ENCODE measurements at places on chromosomes 6 and 20.

GRCh38 chr6:165468340-165469235, 159.2 kb upstream of the C6orf118 start:
- no peak for DNase-seq

GRCh38 chr6:156432543-156432942, 344.6 kb upstream of the ARID1B start:
- DNase-seq = no peak

DNA sequence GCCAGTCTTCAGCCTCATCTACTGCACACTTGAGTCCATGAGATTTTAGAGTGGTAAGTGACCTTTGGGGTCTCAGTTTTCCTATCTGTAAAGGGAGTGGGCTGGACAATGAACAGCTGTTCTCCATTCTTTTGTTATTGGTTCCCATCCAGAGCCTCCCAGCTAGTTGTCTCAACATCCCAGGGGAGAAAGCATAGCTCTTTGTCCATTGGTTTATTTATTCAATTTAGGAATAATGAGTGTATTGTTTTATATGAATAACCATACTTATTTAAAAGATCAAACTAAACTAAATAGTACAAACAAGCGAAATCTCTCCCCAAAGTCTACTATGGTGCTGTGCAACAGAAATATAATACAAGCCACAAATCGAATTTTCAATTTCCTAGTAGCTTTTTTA, 13.7 kb downstream of the PIGT start:
- DNase-seq = no peak

DNA sequence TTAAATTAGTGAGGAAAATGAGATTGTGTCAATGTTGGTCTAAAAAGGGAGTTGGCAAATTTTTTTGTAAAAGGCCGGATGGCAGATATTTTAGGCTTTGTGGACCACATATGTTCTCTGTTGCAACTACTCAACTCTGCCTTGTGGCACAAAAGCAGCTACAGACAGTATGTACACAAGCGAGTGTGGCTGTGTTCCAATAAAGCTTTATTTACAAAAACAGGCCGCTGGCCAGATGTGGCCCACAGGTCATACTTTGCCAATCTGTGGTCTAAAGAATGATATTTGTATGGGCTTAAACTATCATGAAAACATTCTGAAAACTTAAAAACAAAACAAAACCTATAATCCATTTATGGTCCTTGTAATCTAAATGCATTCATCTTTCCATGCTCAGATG, 228.3 kb downstream of the CLIC5 start:
- no peak for DNase-seq

- DNase-seq = no peak
Observed at GRCh38 chr6:129641344-129641743, 68.6 kb downstream of the ARHGAP18 start.

DNA sequence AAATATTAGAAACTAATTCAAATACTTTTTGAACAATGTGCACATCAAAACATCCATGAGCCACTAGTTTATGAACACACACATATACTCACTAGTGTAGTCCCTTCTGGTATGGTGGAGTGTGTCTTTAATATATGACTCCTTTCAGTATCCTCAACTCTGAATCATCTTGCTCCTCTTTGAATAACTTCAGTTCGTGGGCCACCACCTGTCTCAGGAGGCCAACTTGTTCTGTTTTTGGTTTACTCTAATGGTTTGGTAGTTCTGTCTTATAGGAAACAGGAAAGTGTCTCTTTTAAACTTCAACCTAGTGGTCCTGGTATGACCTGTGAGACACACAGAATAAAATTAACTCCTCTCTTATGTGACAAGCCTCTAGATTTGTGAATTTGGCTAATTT, 55.6 kb downstream of the ZNF292 start:
- peak; percentile 2 for DNase-seq

GRCh38 chr20:47481330-47482216, 20.1 kb upstream of the NCOA3 start:
- DNase-seq = peak; percentile 80

- no peak for DNase-seq
Observed at GRCh38 chr20:57167971-57168701, 98.3 kb downstream of the BMP7 start.
